ENCODE measurements at places on chromosomes 3 and 15.

DNA sequence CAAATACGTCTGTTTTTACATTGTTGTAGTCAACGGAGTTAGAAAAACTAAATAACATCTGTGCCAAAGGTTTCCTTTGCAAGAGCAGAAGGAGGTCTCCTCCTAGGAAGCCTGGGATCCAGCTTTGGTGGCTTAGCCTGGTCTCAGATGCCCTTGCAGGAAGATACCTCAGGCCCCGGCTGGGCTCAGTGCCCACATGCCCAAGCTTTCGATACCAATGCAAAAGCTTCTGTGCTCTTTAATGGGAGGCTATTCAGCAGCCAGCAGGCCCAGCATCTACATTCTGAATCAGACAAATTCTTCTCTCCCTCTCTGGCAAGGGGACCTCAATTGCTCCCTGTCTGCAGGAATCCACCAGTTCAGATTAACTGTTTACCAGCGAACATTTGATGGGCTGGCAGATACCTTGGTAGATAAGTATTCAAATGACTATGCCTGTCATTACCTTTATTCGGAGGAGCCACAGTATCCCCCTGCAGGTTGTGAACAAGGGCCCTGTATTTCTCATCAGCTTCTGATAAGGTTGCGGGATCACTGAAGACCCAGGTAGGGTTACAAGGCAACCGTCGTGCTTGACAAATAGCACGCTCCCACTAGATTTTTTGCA, 180.1 kb upstream of the KBTBD8 start:
- no peak for DNase-seq

DNA sequence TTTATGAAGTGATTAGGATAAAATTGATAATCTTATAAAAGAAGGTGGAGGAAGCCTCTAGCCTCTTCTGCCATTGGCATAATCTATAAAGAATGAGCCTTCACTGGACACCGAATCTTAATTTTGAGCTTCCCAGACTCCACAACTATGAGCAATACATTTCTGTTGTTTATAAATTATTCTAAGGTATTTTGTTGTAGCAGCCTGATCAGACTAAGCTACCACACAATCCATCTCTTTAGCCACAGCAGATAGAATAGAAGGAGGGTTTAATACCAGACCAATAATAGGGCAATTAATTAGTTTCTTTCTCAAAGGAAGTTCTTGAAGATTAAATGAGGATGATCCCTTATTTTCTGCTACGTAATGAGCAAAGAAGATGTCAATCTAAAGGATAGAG, 33.3 kb downstream of the SUCNR1 start:
- DNase-seq = no peak

DNA sequence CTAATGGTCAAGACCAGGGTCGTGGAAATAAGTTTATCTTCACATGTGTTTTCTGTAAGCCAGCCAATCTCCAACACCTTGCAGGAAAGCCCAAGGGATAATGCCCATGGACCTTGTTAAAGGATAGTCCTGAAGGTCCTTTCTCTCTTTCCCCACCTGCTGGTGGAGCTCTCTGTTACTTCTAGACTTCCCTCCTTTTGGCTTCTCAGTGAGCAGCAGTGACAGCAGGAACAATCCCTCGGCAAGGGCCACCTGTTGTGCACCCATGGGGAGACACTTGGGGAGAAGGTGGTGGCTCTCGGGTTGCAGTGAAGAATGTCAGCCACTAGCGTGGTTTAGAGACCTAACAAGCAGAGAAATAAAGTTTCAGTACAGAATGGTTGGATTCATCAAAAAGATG, 84.0 kb upstream of the OSBPL11 start:
- no peak for DNase-seq

- no peak for DNase-seq
Measured at GRCh38 chr15:100284191-100284590, 57.6 kb downstream of the ADAMTS17 start.

DNA sequence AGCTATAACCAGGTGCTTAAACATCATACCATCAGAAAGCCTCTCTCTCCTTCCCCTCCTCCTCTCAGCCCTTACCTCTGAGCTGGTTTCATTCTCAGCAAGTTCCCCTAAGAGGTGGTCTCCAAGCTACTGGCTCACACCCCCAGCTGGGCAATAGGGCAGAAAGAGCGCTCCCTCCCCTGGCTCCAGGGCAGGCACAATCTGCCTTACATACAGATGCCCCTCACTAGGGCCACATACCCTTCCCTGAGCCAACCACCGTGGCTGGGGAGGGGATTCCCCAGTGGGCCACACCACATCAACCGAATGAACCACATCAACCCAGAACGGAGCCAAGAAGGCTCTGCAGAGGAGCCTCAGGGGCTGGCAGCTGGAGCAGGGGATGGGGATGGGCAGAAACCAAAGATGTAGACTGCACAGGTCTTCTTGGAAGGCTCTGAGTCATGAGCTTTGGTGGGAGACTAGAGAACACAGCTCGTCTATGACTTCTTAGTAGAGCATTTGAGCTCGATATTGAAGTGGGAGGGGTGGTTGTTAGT, 4.6 kb upstream of the FBLN2 start:
- DNase-seq = no peak

DNA sequence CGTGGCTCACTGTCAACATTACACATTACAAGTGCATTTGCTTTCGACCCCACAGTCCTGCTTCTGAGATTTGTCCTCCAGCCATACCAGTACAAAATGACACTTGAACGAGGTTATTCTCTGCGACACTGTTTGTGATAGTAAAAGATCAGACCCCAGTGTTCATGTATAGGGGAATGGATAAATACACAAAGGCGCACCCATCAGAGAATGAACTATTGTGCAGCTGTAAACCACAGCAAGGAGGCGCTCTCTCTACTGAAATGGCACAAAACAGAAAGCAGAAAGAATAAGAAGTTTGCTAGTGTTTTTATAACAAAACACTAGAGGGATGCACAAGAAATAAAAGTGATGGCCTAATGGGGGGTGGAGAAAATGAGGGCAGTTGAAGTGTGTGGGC, 4.9 kb upstream of the CHSY1 start:
- DNase-seq = no peak

DNA sequence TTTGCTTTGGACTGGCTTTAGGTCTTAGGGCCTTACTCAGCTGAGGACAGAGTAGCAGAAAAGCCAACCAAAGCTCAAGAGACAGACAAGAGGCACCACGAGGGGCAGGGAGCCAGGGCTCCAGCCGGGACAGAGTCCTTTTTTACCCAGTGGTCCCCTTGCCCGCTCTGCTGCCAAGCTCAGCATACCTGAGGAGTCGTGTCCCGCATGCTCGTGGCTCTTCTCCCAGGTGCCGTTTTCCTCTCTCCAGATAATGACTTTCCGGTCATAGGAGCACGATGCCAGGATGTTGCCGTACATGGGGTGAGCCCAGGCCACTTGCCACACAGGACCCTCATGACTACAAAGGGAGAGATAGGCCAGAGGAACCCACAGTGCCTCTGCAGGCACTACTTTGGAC, 8.5 kb downstream of the SEC13 start:
- no peak for DNase-seq

DNA sequence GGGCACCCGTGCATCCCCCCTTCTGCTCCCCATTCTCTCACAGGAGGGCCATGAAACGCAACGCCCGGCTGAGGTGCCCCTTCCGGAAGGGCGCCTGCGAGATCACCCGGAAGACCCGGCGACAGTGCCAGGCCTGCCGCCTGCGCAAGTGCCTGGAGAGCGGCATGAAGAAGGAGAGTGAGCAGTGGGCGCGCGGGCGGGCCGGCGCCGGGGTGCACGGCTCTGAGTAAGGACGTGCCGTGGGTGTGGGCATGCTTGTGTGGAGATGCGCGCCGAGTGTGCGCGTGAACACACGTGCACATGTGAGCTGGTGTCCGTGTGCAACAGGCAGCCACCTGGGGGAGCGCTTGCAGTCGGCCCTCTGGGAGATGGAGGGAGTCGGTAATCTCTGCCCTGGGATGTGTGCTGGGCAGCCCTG, 28.1 kb downstream of the NR1I2 start:
- no peak for DNase-seq

DNA sequence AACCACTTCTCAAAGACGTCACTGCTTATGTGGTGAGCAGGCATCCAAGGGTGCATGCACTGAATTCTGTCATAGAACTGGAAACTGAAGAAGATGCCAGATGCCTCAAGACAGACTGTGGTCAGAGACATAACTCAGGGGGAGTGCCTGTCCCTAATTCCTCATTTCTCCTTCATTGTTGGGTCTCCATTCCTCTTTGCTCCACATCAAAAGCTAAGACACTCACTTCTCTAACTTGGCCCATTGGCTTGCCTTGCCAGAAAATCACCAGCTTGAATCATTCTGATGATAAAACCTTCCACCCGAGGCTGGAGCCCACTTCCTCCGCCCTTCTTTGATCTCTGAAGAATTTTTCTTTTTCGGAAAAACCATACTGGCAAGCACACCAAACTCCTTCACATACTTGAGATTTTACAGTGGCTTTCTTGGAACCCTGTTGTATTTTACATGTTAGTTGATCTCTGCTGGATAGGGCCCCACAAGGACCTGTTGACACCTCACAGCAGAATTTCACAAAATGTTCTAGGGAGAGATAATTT, 69.9 kb downstream of the COL8A1 start:
- DNase-seq = no peak

GRCh38 chr15:78054518-78054917, 23.0 kb downstream of the TBC1D2B start:
- no peak for DNase-seq

- no peak for DNase-seq
Measured at GRCh38 chr15:40358471-40359353, 693 bp downstream of the DISP2 start.

DNA sequence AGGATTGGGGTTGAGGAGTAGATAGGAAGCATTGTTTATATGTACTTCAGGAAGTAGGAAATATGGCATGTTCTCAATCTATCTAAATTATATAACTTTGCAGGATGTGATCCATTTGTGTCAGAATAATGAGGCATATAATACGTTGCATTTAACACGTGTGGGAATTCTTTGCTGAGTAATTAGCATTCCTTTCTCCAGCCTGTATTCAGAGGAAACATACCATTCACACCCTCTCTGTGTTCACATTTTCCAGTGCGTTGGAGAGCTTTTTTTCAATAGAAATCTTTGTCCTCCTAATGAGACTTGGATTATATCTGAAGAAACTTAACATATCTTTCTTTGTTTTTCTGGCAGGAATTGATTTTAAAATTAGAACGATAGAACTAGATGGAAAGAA, 33.0 kb upstream of the APH1B start:
- no peak for DNase-seq

DNA sequence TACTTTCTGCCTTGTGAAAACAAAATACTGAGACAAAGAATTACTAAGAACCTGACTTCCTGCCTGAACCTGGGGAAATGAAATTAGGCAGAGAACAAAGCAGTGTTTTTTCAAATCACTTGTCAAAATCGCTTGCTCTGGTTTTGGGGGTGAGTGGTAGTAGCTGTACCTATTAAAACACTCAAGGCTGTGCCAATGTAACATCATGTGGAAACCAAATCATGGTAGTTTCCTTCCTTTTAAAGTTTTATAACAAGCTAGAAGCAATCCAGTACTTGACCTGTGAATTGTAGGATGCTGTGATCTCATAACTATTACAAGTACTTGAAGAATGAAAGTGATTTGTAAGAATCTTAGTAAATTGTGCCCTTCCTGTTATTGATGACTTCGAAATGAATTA, 6.7 kb downstream of the CMTM8 start:
- DNase-seq = no peak

- no peak for DNase-seq
Measured at GRCh38 chr15:100951965-100952364, 32.8 kb downstream of the LRRK1 start.

GRCh38 chr3:24533561-24534193, 39.0 kb upstream of the THRB start:
- DNase-seq = no peak

DNA sequence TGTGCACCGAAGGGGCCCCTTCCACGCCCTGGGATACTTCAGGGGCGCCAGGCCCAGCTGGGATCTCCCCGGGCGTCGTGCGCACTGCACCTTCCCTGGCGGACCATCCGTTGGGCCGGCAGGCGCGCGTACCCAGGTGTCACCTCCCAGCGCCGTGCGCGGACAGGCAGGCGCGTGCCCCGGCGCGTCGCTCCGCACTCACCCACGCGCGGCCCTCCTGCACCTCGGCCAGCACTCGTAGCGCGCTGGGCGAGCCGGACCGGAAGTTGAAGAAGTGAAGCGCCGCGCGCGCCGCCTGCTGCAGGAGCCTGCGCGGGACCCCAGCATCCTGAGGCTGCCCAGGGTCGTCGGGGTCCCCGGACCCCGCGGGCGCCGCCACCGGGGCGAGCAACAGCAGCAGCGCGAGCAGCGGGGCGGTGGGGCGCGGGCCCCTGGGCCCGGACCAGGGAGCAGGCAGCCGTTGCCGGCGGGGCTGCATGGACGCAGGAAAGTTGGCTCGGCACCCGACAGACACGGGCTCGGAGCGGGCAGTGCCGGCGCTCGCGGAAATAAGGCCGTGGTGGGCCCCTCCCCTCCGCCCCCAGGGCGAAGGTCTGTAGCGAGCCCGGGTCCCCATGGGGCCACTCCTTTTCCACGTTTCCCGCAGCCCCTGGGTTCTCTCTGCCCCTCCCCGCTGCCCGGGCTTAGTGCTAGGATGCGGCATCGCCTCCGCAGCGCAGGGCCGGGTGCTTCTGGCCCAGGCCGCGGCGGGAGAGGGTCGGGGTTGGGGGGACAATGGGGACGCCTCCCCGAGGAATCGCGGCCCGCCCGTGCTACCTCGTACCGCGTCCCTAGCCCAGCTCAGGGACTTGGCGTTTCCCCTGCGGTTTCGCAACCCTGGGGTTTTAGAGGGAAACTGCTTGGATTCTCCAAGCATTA, at the start of gene RARRES1:
Gene RARRES1 (minus strand): TSS at position 520 of the 918 bp plus-strand sequence. CDS start 42 bp downstream, at position 478.
- DNase-seq = no peak

- no peak for DNase-seq
Measured at GRCh38 chr3:56591262-56591661, 34.3 kb downstream of the CCDC66 start.

DNA sequence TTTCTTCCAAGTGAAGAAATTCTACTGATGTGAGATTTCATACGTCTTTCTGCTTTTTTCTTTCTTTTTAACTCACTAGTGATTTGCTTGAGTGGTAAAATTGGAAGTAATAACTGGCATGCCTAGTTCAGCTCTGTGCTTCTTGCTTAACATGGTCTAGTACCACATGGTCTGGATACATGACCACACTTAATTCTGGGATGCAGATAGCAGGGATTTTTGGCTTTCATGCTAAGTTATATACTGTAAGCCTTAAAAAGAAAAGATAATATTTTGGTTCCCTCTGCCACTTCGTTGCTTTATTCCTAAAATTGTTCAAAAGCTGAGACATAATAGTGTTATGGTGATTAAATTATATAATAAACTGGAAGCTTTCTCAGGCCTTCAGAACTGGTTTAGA, 174.3 kb downstream of the OXSM start:
- DNase-seq = no peak

- DNase-seq = no peak
Measured at GRCh38 chr3:122944671-122945161, 82.8 kb downstream of the SEMA5B start.

DNA sequence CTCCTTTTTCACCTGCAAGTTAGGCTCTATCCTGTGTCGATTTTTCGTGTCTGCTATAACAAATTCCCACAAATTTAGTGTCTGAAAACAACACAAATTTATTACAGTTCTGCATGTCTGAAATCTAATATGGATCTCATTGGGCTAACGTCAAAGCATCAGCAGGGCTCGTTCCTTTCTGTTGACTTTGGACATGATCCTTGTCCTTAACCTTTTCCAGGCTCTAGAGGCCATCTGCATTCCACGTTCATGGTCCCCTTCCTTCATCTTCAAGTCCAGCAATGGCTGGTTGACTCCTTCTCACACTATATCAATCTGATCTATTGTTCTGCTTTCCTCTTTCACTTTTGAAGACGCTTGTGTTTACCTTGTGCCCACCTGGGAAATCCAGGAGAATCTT, 165.7 kb upstream of the RARB start:
- no peak for DNase-seq
